IPS DF 19.7 (cell line): ENCODE measurements at places on chromosomes 6 and 20.

- DNase-seq, result no peak
Measured at GRCh38 chr6:147712841-147713240, 204.4 kb downstream of the SAMD5 start.

GRCh38 chr6:64280569-64280968, 645.0 kb downstream of the PHF3 start:
- DNase-seq, result no peak

DNA sequence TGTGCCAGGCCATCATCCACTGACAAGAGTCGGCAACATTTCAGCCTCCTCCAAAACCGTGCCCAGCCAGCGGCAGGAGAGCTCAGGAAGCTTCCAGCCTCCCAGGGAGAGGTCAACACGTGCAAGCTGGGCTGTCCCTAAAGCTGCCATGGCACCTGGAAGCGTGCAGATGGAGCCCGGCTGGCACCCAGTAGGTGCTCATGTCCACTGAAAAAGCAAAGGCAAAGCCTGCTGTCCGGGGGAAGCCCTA, 14.4 kb upstream of the TLDC2 start:
- no peak for DNase-seq

DNA sequence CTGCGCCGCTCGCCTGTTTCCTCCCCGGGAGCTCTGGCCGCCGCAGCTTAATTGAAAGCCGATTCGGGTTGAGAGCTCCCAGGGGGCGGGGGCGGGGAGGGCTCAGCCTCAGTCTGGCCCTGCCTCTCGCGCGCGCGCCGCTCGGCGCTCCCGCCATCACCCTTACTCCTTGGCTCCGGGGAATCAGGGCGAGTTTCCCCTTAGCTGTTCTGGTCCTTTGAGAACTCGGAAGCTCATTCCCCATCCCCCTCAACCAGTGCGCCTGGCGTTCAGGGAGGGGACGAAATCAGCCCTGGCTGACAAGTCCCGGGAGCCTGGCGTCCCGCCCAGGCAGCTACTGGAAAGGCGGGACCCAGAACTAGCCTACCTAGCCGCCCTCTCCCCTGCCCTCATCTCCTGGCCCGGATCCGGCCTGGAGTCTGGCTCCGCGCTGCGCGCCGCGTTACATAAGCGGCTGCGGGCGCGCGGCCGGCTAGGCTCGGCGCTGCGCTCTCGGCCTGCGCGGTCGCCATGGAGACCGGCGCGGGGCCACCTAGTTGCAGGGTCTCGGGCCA, 2.8 kb downstream of the SLC12A5 start:
- DNase-seq, result no peak

DNA sequence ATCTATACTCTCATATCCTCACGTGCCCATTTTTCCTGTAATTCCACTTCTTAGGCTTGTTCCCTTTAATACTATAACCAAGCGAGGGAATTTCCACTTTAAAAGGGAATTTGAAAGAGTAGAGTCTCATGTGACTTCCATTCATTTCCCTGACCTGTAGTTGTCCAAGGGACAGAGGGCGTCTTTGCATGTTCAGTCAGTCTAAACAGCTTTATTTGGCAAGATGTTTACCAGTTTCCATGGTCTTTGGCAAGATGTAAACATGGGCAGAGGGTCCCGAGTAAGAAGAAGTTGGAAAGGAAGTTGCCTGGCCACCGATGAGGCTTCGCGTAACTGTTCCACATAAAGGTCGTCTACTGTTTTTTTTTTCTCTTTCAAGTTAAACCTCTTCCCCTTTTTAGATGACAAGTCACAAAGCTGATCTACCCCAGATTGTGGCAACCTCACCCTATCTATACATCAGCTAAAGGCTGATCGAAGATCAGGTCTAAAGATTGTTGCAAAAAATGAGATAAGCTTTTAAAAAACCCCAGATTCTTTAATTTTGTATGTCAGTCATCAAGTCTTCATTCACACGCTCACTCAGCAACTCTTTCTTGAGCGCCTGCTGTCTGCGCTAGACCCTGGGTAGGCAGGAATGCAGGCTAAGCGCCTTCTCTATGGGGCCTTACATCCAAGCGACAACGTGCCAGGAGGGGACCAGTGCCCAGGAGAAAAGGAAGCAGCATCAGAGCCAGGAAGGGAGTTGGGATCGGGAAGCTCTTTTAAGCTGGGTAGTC, 31.7 kb upstream of the CCR6 start:
- no peak for DNase-seq

DNA sequence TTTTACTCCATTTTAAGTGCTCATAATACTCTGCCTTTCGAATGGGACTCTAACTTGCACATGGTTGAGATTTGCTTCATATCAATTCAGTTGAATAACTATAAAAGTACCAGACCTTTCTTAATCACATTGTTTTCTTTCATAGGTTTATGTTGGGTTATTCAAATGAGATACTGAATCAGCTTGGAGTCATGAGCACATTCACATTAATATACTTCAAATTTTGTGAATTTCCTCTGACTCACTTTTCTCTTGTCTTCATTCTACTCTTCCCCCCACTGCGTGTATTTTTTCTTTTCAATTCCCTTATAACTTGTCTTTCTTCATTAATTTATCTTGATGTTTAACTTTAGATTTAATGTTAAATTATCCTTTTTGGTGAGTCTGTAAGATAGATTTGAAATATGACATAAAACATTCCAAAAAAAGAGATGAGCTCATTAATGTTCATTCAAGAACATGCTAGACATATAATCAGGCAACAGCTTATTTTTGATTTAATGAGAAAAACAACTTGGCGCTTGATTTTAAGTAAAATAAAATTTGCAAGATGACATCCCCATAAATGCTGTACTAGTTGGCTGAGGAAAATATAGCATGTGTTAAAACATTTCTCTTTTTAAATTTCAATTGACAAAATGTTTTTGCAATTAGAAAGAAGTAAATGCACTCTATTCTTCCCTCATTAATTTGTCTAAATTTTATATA, 736.0 kb downstream of the CD109 start:
- no peak for DNase-seq

GRCh38 chr20:58473453-58474425, 41.5 kb downstream of the APCDD1L start:
- DNase-seq, result no peak
